ENCODE measurements at places on chromosomes 1 and 21.

- no peak for DNase-seq
Observed at GRCh38 chr1:78081980-78082860, 36.5 kb downstream of the GIPC2 start.

DNA sequence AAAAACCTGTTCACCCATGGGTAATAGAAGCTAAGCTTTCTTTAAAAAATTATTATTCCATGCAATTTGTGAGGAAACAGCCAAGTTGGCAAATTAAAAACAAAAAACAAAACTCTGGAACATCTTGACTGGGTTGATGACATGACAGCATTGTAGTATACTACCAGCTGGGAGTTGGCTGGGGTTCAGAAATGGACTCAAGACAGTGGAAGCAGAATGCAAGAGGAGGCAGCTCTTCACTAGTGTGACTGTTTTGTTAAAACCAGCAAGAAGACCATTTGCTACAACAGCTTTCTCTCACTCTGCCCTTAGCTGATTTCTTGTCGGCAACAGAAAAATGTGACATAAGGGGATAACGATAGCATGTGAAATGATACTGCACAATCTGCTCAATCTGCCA is 1298.9 kb upstream of the ADGRL4 start:
- DNase-seq: no peak

DNA sequence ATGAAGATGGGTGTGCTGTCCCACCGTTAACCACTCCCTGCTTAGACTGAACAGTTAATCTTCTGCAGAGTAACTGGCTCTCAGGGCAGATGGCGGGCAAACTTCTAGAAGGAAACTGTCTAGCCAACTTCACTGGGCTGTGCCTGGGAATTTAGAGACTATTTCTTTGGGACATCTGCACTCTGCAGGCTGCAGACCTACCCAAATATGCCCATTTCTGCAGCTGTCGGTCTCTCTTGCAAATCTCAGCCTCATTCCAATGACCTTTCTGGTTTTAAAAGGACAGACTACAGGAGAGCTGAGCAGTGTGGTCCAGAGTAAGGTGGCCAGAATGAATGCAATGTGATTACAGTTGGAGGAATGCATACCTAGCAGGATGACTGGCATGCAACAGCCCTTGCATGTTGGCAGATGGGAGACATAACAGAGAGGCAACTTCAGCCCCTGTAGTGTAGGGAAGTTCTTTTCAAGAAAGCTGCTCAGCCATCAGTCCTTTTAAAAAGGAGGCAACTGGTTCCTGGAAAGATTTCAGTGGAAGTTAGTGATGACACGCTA is 26.3 kb upstream of the IL20 start:
- no peak for DNase-seq

DNA sequence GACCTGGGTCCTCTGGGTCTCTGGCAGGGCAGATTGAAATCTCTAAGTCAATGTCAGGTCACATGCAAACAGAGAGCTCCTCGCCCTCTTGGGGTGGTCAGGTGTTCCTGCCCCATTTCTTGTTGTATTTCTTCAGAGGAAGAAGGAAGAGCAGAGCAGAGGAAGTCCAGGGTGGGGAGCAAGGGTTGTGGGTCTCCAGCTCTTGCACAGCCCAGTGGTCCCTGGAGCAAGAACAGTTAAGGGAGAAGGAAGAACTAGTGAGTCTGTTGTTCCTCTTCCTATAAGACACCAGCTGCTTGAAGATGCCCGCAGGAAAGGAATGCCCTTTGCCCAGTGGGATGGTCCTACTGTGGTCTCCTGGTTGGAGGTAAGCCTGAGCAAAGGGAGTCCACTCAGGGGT is 26.3 kb downstream of the MYOG start:
- no peak for DNase-seq

GRCh38 chr1:111183308-111184069 is 17.0 kb downstream of the DENND2D start:
- DNase-seq: no peak

All from CD4-positive, alpha-beta T cell treated with Interleukin-6 for 4 hours (primary cell).